Caco-2 (cell line): ENCODE measurements at places on chromosomes 2 and 18.

DNA sequence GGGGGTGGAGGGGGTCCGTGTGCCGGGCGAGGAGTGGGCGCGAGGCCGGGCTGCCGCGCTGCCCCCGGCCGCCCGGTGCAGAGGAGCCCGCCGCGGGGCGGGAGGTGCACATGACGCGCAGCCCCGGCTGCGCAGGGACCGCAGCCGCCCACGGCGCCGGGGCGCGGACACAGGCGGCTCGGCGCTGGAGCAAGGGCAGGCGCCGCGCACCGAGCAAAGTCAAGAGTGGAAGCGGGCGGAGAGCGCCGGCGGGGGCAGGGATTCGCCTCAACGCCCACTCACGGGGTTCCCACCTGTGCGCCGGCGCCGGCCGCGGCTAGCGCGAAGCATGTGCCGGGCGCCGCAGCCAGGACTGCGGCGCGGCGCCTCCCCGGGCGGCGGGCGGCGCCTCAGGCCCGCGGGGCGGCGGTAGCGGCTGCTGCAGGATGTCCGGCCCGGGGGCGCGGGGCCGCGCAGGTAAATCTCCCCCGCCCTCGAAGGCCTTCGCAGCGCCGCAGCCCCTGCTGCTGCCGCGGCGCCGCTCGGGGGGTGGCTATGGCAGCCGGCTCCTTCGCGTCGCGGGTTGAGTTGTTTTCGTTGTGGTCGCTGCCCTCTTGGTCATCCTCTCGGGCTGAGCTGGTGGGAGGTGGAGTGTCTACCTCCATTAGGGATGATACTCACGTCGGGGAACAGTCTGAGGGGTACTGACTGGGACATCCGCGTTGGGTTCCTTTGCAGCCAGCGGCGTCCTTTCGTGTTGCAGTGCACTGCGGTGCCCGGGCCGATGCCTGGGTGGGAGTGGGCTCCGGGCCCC lies 216.3 kb upstream of the DTNA start:
- peak; percentile 22 for DNase-seq

DNA sequence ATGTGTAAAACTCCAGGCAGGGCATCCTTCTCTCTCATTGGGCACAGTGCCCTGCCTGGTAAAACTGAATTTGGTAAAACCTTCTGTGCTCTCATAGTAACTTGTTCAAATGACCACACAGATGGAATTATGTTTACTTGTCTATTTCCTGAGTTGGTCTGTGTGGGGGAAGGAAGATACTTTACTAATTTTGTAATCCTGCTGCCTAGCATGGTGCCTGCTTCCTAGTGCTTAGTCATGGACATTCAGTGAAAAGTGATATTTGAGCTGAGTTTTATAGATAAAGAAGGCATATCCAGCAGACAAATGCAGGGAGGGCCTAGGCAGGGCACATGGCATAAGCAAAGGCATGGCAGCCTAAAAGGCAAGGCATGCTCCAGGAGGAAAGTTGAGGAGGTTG lies 199.4 kb downstream of the FSHR start:
- no peak for DNase-seq

DNA sequence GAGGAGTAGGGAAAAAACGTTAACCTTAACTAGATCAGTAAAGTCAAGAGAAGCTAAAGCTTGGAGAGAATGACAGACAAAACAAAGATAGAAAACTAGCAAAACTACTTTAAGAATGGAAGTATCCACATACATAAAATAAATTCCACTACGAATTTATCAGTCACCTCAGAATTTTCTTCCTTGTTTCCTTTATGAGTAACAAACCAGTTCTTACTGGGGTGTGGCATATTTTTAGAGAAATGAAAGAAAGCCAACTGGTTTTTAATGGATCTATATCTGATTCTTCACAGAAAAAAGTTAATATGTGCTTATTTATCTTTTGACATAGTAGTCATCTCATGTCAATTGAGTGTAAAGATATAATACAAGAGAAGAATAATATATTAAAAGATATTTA lies 2033.7 kb upstream of the CELF4 start:
- DNase-seq, result no peak

GRCh38 chr2:241695651-241696050 lies 6.2 kb upstream of the ING5 start:
- no peak for DNase-seq

GRCh38 chr18:25815659-25816058 lies 274.8 kb downstream of the SS18 start:
- no peak for DNase-seq

- DNase-seq, result no peak
Measured at GRCh38 chr2:144020047-144020446, 499.9 kb downstream of the ZEB2 start.

DNA sequence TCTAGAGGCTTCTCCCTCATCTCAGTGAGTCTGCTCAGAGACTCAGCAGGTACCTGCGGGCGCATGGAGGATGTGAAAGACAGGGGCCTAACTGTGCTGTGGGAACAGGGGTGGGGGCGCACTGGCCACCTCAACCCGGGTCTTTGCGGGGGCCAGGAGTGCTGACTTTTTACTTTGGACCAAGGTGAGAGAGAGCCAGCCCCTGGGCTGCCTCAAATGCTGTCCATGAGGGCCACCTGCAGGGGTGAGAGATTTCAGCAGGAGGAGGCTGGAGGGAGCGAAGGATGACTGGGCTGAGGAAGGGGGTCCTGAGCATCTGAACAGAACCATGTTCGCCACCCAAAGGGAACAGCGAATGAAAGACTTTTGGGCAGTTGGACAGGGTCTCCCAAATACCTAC lies 129.4 kb downstream of the TNS1 start:
- no peak for DNase-seq

GRCh38 chr18:27017901-27018500 lies 152.5 kb upstream of the AQP4 start:
- DNase-seq, result no peak

DNA sequence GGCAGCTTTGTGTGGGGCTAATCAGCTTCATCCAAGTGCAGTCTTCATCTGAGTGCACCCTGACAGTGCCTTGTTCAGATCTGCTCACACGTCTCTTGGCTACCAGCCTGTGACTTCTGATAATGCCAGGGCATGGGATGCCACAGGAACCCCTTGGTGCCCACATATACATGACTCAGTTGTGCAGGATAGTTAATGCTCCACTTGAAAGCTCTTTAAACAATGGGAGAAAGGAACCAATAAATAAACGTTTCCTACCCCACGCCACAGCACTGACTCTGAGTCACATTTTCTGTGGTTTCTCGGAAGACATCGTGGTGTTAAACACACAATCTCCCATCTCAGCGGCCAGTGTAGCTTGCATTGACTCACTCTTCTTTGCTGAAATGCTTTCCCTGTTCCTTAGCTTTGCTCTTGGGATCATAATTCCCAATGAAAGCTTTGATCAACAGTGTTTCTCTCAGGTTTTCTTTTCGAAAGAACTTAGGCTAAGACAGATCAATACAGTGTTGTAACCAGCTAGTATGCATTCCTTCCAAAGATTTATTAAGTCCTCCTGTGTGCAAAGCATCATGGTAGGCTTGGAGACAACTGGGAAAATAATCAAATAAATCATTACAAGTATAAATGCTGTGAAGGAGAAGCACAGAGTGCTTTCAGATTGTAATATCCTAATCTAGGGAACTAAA lies 142.0 kb downstream of the COPS8 start:
- no peak for DNase-seq

GRCh38 chr2:1236606-1237005 lies 176.7 kb upstream of the TPO start:
- DNase-seq, result no peak

DNA sequence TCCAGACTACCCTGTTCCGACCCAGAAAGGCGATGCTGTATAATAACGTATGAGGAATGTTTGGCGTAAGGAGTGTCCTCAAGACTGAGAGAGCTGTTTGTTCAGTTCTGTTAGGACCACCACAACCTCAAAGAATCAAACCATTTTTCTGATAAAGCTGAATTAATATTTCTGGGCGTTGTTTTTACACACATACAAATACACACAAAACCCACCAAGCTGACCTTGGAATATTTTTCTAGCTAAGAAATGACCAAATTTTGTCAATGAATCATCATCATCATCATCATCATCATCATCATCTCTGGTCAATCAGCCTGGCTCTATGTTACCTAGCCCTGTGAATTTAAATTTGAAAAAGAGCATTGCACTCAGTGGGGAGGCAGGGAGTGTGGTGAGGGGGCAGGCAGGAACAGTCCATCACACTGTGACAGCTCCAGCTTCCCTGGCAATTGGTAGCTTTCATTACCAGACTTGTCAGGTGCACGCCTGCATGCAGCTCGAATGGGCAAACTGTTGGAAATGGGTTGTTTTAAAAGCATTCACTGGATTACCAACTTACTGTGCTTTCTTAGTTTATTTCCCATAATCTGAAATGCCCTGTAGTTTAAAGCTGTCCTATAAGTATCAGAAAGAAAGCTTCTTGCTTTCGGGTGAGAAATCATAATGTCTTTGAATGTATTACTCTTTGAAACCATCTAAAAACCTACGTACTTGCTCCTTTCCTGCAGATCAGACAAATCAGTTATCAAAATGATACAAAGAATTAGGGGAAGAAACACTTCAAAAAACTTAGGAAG lies 6.9 kb upstream of the POU3F3 start:
- DNase-seq, result no peak

GRCh38 chr2:174062934-174063333 lies 97.8 kb upstream of the SP3 start:
- no peak for DNase-seq

DNA sequence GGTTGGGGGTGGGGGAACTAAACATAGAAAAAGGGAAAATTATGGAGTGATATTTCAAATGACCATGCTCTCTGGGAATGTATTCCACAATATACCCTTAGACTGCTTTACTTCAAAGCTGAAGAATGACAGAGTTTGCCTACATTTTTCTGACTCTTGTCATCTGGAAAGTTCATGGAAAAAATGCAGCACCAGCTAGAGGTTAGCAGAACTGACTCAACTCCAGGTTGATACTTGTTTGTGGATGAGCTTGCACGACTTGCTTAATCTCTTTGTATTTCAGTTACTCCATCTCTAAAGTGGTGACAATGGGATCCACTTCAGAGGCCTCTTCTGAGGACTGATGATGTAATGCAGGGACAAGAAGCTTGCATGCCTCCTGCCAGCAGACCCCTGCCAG lies 824.0 kb upstream of the ID2 start:
- no peak for DNase-seq

GRCh38 chr2:169039702-169040101 lies 8.6 kb upstream of the ABCB11 start:
- no peak for DNase-seq

GRCh38 chr2:239767021-239767905 lies 257.9 kb downstream of the NDUFA10 start:
- DNase-seq, result no peak

DNA sequence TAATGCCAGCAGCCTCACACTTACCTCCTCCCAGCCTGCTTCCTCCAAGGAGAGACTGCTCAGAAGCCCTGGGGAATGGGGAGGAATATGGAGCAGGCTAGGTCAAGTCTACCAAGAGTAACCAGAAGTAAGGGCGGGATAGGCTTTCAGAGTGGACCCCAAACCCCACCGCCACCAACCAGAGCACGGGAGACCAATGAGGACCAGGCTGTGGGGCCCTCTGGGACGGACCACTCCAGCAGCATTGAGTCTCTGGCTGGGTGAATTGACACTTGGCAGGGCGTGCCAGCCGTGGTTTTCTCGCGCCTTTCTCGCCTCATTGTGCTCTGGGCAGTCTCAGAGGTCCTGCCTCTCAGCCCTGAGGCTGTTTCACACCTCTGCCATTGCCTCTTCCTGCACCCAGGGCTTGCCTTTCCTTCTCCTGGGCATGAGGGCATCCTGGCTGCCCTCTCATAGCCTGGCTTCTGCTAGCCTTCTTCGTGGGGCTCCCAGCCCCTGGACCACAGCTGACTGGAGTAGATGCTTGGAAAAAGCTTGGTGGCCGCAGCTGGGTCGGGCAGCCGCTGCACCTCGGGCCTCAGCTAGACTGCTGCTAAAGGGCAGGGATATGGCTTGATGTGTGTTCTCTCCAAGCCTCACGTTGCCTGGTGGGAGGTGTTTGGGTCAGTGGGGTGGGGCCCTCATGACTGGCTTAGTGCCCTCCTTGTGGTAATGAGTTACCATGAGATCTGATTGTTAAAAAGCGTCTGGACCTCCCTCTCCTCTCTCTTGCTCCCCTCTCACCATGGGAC lies 40.5 kb upstream of the HS6ST1 start:
- DNase-seq, result no peak

DNA sequence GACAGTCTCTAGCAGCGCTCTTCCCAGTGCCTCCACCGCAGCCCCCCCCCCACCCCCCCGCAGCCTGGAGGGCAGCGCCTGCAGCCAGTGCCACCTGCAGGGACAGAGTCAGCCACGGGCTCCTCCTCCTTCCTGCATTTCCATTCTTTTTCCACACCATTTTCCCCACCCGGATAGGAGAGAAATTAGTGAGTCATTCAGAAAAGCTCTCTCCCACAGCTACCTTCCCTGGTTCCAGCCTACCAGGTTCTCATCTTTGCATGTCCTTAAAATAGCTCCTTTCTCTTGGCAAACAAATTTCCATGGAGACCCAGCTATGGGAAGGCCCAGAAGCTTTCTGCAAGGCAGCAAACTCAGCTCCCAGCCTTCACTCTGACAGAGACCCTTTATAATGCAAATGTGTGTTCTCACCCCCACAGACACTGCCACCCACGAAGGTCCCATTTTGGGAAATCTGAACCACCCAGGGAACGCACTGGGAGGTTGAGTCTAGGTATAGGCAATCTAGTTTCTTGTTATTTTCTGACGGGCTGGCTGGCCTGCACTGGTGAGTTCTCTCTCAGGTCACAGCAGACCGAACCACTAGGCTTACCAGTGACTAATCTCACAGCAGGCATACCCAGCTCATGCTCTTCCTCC lies 41.8 kb upstream of the ATG16L1 start:
- no peak for DNase-seq

DNA sequence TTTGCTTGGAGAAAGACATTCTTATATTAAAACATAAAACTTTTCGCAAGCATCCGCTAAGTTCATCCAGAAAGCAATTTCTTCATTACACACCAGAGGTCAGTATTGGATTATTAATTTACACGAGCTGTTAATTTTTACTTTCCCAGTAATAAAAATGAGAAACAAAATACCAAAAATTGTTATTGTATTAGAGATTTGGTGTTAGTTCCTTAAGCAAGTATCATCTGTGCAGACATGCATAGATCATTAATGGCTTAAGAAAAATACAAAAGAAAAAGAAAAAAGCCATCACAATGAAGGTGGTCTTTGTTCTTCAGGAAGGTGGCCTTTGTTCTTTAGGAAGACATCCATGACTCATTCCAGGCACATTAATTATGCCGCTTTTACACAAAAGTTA lies 53.6 kb upstream of the HNMT start:
- peak; percentile 26 for DNase-seq

- no peak for DNase-seq
Measured at GRCh38 chr2:231545105-231545902, 15.1 kb upstream of the NMUR1 start.

DNA sequence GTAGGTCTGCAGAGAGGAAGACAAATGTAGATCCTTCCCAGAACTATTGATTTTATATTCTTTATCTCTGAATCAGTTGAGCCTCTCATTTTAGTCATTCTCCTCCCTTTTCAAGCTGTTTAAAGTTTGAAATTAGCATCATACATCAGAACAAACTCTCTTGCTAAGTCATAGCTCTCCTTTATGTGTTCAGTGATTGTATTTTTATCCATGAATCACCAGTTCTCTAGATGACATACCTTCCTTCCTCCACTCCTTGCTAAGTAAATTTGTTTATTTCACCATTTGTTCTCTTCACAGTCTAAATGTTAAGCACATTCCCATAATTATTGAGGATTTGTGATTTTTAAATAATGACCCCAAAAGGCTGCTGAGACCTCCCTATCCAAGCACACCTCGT lies 63.5 kb upstream of the RAPGEF4 start:
- DNase-seq, result no peak
